ENCODE measurements at places on chromosomes 3 and 15.

- no peak for DNase-seq
Measured at GRCh38 chr15:20344601-20345400, 196.8 kb downstream of the GOLGA6L6 start.

- no peak for DNase-seq
Measured at GRCh38 chr15:52498706-52499105, 30.0 kb downstream of the MYO5A start.

- no peak for DNase-seq
Measured at GRCh38 chr15:38562278-38562677, 2.3 kb downstream of the RASGRP1 start.

GRCh38 chr3:45890405-45890804, 4.1 kb downstream of the CCR9 start:
- no peak for DNase-seq

DNA sequence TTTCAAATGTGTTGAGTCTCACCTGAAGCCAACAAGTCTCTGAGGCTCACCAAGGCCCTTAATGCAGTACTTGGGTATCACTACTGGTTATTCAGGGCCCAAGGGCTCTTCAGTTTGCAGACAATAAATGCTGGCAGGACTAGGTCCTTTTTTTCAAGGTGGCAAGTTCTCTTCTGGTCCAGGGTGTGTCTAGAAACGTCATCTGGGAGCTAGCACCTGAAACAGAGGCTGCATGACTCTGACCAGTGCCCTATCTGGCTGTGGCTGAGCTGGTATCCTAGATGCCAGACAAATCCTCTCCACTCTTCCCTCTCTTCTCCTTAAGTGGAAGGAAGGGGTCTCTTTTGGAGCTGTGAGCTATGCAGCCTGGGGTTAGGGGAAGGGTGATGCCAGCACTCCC, 276.8 kb downstream of the PYDC2 start:
- no peak for DNase-seq

- DNase-seq = no peak
Measured at GRCh38 chr15:52615302-52615701, 46.5 kb upstream of the ARPP19 start.

- no peak for DNase-seq
Measured at GRCh38 chr3:184561913-184562877, 610 bp downstream of the EPHB3 start.

DNA sequence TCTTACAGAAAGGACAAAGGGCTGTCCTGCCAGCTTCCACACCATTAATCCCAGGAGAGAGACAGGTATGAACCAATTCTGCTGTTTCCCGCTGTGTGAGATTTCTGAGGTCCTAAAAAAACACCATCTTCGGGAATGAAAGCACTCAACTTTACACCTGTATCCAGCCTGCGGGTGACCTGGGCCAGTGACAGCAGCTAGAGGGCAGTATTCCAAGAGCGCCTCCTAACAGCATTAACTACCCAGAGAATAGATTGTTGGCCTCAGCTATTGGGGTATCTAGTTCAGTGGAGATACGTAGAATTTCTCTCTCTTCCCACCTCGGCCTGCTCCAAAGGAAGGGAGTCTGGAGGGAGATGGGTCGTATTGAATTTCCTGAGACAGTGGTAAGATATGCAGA, 55.1 kb downstream of the WDR76 start:
- DNase-seq = no peak

GRCh38 chr3:44762170-44762677, 630 bp downstream of the KIF15 start:
- DNase-seq = no peak

DNA sequence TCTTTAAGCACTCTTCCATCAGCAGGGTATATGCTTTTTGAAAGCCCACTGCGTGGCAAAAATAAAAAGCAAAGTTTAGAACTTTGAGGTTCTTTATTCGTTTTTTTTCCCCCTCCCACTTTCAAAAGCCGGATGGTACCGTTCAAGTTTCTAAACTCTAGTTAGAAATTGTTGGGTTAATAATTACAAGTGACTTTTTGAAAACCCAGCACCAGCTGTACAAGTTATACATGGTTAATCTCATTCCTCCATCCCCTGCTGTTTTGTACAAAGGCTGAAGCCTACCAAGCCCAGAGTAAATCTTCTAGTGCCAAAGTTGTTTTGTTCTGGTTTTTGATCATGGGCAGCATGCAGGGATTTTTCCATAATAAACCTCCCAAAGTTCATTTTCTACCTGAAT, 48.6 kb downstream of the WDR72 start:
- no peak for DNase-seq

DNA sequence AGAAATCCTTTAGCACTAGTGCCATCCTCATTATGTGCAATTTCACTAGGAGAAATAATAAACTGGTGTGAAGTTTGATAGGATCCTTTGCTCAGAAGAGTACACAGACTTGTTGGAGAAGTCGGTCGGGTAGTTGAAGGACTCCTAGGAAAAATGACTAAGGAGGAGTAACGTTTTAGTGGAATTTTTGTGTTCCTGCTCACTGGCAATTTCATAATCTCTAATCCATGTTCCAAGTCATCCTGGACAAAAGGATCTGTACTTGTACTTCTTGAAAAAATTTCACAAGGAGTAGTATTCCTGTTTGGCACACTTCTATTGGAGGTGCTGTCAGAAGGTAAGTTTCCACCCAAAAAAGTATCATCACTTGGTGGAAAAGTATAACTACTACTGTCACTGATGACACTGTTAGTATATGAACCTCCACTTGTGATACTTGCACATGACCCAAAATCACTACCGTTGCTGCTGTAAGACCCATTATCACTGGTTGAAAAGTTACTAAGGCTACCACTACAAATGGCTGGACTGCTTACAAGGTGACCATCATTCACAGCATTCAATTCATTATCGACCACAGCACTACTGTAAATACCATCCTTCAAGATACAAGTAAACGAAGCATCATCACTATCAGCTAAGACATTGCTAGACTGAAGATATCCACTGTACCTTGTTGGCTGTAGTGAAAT, 77.4 kb downstream of the NEDD4 start:
- DNase-seq = no peak

- no peak for DNase-seq
Measured at GRCh38 chr15:39855400-39855799, 64.7 kb downstream of the GPR176 start.

- DNase-seq = no peak
Measured at GRCh38 chr3:155635056-155635455, 109.8 kb downstream of the PLCH1 start.

DNA sequence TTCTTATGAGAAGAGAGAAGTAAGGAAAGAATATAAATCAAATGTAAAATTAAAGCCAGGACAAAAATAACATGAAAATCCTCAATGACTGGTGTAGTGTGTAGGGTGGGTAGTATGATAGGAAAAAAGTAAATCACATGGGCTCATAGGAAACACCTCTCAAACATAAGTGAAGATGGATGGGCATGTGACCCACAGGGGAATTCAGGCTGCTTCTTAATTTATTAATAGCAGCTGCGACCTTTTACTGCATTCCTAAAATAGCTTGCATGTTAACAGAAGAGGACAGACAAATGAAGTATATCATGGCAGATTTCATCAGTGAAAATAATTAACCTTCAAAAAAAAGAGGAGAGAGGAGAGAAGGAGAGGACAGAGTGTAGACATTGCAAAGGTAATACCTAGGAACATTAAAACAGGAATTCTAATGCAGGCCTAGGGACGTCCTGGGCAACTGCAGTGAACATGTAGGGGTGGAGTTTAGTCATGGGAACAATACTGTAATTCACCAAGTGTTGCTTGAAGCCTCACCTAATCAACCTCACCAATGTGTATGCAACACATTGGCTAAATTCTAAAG, 132.9 kb downstream of the KCNMB2 start:
- DNase-seq = no peak

- no peak for DNase-seq
Measured at GRCh38 chr15:29569533-29570092, 252.7 kb downstream of the TJP1 start.

- DNase-seq = no peak
Measured at GRCh38 chr3:46924921-46925584, 47.5 kb downstream of the PTH1R start.

GRCh38 chr3:164890061-164890460, 188.2 kb downstream of the SI start:
- no peak for DNase-seq

- DNase-seq = no peak
Measured at GRCh38 chr3:42600958-42601675, 631 bp downstream of the NKTR start.

DNA sequence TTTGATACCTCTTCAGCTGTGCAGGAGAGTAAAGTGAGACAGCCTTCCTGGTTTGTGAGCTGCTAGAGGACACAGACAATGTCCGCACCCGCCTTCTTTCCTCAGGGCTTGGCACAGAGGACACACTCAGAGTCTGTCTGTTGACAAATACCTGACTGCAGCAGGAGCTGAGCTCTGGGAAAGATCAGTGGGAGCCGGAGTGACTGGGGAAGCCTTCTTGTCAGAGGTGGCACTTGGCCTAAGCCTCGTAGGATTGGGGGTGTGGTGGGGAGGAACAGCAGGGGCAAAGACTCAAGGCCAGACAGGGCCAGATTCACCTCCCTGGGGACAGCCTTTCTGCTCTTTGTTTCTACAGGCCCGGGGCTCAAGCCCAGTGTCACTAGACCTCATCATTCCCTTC, 3.3 kb upstream of the IL17RC start:
- DNase-seq = no peak

DNA sequence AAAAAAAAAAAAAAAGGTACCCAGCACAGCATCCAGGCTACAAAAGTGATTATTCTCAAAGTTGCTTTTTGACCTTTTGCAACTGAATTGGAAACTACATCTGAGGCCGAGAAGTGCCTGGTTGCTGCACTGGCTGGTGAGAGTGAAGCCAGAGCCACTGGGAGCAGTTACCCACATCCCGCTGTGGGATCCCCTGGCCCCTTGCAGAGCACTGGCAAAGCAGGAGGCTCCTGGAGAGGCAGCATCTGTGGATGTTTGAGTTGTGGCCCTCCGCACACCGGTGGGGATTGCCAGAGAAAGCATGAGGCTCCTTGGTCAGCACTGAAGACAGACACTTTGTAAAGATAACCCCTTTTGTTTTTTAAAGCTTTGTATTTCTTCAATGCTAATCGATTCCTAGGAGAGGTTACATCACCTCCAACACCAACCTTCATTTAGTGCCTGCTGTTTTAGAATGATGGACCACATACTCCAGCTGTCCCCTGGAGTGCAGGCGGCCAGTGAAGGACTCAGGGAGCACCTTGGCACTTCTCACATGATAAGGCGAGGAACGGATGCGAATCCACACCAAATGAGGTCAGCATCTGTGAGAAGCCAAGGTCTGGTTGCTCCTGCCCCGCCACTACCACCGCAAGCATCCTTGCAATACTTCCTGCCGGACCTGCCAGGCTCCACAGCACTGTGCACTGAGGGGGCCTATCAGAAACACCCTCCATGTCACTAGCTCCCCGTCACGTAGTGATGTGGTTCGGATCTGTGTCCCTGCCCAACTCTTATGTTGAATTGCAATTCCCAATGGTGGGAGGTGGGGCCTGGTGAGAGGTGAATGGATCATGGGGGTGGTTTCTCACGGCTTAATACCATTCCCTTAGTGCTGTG, 256.5 kb downstream of the GABRB3 start:
- DNase-seq = no peak

- no peak for DNase-seq
Measured at GRCh38 chr15:45747426-45747825, 112.6 kb downstream of the SQOR start.

GRCh38 chr3:123757281-123757940, 126.7 kb downstream of the MYLK start:
- DNase-seq = no peak

DNA sequence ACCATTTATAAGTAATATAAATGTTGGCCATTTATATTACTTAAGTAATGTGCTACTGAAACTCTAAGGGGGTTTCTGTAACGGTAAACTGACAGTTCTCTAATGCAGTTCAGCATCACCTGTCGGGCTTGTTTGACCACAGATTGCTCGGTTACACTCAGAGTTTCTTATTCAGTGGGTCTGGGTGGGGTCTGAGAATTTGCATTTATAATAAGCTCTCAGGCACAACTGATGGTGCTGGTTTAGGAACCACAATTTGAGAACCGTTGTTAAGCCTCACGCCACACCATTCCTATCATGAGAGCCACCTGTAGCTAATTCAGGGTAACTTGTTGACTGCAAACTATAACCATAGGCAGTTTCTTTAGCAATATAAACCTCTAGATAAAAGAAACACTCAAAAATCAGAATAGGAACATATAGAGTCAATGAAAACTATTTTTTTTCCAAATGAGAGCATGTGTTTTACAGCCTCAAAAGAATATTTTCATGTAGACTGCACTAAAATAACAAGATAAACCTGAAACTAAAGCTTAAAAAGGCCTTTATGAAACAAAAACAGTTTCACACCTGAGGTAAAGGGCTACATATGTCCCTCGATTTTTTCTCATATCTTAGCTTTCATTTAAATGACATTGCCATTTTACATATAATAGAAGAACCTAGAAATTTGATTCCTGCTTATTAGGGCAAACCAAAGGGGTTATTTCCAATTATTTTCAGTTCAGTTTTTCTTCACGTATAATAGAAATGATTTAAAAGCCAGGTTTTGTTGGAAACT, 604.8 kb downstream of the UNC13C start:
- no peak for DNase-seq

GRCh38 chr3:100518983-100519382, 26.6 kb downstream of the TMEM45A start:
- no peak for DNase-seq
